ENCODE measurements at places on chromosomes 11 and 22.

GRCh38 chr11:3169255-3170043, 4.3 kb upstream of the OSBPL5 start:
- no peak for DNase-seq

GRCh38 chr11:132168344-132168981, 798.0 kb downstream of the NTM start:
- DNase-seq, result no peak

GRCh38 chr22:35981900-35982299, 46.7 kb downstream of the RBFOX2 start:
- DNase-seq, result no peak

DNA sequence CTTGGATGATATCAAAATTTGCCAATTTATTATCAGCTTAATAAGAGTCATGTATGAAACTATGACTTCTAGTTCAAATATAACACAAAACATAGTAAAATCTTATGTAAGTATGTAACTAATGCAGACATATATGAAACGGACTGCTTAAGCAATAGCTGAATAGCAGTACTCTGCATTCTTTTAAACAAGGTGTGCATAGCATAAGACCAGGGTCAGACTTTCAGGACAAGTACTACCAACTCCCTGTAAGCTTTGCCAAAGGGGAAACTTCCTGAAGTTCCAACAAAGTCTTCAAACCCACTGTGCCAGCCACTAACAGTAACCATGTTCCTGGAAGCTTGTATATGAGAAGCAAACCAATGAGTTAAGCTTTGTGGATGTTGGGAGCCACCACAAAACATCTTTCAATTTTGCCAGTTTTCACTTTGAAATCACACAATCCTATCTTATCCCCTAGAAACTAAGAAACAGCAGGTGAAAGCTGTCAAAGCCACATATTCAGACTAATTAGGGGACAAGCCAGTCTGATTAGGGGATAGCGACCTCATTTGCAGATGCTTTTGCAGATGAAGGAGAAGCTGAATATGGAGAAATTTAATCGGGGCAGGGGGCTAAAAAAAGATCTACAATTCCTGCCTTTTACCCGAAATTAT, 13.3 kb downstream of the RBFOX2 start:
- DNase-seq, result no peak

GRCh38 chr22:37075822-37076433, 24.4 kb downstream of the KCTD17 start:
- no peak for DNase-seq

- DNase-seq, result no peak
Measured at GRCh38 chr11:35765211-35765610, 102.6 kb downstream of the TRIM44 start.

DNA sequence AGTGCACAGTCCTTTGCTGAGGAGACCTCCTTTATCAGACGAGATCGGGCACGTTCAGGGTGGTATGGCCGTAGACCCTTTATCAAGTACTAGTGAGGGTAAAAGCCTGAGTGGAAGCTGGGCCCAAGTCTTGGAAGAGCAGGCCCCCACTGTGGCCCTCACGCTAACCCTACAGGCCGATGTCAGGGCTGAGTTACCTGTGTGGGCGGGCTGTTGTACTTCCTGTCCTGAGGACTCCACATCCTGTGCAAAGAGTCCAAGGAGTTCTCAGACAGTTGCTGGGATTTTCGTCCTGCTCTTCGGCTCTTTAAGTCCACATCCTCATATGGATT, 34.9 kb downstream of the RPL27A start:
- DNase-seq, result no peak

DNA sequence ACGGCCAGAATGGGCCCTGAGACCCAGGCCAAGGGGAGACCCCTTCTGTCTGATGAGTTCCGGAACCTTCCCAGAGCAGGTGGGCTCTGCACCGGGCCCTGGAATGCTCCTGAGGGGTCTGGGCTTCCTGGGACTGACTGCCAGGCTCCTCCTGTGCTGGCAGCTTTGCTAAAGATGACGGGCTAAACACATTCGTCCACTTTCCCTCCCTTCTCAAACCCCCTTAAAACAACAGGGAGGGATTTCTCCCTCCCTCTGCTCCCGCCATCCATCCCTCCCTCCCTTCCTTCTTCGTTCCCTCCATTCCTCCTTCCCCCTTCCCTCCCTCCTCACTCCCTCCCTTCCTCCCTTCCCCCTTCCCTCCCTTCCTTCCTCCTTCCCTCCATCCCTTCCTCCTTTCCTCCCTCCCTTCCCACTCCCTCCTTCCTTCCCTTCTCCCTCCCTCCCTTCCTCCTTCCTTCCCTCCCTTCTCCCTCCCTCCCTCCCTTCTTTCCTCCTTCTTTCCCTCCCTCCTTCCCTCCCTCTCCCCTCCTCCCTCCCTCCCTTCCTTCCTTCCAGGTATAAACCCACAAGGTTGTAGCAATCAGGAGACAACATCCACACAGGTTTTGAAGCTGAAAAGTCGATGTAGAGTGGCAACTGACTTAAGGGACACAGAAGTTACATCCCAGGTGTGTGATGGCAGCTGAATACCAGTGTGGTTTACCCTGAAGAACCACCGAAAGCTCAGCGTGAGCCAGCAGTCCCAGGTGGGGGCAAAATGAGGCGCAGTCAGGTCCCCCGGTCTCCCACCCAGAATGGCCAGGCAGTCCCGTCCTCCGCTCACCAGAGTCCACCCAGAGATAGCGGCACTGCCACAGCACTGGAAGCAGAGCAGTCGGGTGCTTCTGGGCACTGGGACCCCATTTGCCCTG, 18.8 kb upstream of the MGAT3 start:
- no peak for DNase-seq

- DNase-seq, result no peak
Measured at GRCh38 chr11:119185981-119186634, 833 bp downstream of the NHERF4 start.

DNA sequence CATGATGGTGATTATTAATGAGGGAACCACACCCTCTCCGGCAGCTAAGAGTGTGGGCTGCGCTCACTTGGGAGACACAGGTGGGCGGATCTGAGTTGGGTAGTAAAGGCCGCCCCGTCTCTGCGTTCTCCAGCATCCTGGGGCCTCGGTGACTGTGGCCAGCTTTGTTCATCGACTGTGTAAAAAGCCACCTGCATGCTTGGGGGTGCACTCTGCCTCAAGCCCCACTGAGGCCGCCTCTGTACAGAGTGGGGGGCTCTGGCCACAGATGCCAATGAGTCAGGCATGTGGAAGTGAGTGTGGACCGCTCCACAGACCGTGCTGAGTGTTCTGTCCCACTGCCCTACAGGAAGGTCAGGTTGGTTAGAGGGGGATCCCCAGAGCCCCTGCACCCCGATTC, 192.7 kb downstream of the SHANK2 start:
- DNase-seq, result no peak

- DNase-seq, result peak; percentile 79
Measured at GRCh38 chr11:9461063-9461759, 399 bp downstream of the ZNF143 start.

GRCh38 chr22:17700778-17701177, 62.2 kb downstream of the BCL2L13 start:
- no peak for DNase-seq

GRCh38 chr11:85663080-85663752, 1.7 kb downstream of the CREBZF start:
- DNase-seq, result peak; percentile 29

DNA sequence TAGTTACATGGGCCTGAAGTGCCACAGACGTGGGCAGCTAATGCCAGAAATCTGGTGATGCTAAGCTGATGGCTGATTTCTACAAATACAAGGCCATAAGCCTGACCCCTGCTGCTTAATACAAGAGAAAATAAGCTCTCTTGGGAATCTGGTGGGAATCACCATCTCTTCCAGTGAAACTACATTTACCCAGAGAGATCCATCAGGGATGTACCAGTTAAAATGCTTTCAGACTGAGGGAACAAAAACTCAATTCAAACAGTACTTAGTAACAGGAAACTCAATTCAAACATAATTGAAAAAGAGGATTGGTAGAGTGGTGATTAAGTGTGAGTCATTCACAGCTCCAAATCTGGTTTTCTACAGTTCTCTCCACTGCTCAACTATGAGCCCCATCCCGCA, 1.7 kb upstream of the CAVIN3 start:
- no peak for DNase-seq

DNA sequence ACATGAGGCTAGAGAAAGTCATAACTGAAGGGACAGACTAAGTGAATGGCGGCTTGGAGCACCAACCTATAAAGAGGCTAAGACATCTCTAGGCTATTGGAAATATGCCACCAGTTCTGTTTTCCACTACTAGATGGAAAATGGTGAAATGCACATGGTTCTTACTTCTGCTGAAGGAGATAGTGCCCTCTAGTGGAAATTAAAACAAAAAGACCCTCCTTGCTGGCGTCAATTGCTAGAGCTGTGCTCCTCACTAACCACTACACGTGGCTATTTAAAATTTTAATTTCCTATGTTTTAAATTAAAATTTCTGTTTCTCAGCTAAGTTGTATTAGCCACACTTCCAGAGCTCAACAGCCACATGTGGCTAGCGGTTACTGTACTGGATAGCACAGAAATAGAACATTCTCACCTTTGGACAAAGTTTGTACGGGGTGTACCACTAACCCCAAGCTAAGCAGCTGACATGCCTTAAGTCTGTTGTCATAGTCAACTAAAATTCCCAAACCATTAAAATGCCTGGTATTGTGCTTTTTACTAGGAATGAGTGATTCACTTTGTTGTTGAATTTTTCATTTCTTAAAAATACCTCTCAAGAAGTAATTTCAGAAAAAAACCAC, 34.1 kb upstream of the CALCA start:
- peak; percentile 27 for DNase-seq

DNA sequence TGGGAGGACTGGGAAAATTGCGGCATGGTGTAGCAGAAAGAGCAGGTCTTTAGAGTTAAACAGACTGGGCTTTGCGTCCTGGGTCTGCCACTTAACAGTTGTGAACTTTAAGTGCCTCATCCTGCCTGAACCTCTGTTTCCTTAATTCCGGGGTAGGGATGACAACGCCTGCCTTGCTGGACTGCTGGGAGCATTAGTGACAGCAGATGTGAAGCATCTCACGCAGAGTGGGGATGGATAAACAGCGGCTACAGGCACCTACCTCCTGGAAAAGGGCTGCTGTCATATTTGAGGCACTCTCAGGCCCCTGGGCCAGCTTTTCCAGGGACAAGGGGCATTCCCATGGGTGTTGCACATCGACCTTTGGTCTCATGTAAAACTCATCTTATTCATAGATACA, 572.2 kb downstream of the TBC1D22A start:
- no peak for DNase-seq

All from CD4-positive, alpha-beta T cell treated with Interleukin-15 for 4 hours (primary cell).